Activated CD4-positive, alpha-beta memory T cell treated with anti-CD3 and anti-CD28 coated beads for 36 hours (primary cell): ENCODE measurements at places on chromosomes 13 and 19. TPM values are rescaled to one million over a fixed set of nuclear protein-coding genes. Genes with fewer than 3 reads are reported as not detected.

The IGFL1 gene
- total RNA-seq, result not detected

The UBXN6 gene
- 36.2 TPM for total RNA-seq

The AKT1S1 gene
- 19.6 TPM for total RNA-seq

The CASP14 gene
- not detected for total RNA-seq

The SCN1B gene
- 1.1 TPM for total RNA-seq

The TJP3 gene
- 3.7 TPM for total RNA-seq

The OR1I1 gene
- not detected for total RNA-seq

The TBXA2R gene
- total RNA-seq, result 0.36 TPM

The OR7A5 gene
- not detected for total RNA-seq

The CEACAM20 gene
- total RNA-seq, result not detected

The CGB3 gene
- not detected for total RNA-seq

The SWSAP1 gene
- 1.7 TPM for total RNA-seq

The COMP gene
- not detected for total RNA-seq

The KASH5 gene
- 2.3 TPM for total RNA-seq

The SHFL gene
- total RNA-seq, result 53.5 TPM

The PIK3R2 gene
- 19.1 TPM for total RNA-seq

The PABPC3 gene
- 0.81 TPM for total RNA-seq

The CLPTM1 gene
- total RNA-seq, result 43.9 TPM

The HSPH1 gene
- total RNA-seq, result 221 TPM

The ZNF418 gene
- total RNA-seq, result 2.3 TPM

The ZNF439 gene
- total RNA-seq, result 5.6 TPM

The CYP4F8 gene
- not detected for total RNA-seq

The SLC25A15 gene
- 16.2 TPM for total RNA-seq

The C19orf67 gene
- total RNA-seq, result not detected
